ENCODE measurements at places on chromosomes 16 and 17.

DNA sequence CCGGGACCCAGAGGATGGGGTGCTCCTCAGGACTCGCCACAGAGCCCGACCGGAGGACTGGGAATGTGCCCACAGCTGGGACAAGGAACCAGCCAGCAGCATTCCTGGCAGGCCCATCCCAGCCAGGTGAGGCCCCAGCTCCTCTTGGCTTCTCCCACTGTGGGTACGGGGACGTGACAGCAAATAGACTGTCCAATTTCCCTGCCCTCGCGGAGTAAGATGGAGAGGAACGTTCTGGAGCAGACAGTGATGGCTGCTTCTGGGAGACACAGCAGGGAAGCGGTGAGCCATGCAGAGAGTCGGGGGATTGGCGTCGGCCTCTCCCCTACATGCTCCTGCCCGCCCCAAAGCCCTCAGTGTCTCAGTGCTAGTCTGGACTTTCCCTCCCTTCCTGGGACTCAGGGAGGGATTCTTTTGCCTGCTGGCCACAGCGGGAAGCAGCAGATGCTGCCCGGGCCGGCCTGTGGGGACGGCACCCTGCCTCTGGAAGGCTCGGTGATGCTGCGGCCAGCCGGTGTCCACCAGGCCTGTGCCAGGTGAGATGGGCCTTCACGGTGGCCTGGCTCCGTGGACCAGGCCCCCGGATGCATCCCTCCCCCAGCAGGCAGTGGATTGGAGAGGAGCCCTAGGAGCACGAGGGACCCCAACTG lies 89.1 kb downstream of the SEC14L1 start:
- no peak for DNase-seq

DNA sequence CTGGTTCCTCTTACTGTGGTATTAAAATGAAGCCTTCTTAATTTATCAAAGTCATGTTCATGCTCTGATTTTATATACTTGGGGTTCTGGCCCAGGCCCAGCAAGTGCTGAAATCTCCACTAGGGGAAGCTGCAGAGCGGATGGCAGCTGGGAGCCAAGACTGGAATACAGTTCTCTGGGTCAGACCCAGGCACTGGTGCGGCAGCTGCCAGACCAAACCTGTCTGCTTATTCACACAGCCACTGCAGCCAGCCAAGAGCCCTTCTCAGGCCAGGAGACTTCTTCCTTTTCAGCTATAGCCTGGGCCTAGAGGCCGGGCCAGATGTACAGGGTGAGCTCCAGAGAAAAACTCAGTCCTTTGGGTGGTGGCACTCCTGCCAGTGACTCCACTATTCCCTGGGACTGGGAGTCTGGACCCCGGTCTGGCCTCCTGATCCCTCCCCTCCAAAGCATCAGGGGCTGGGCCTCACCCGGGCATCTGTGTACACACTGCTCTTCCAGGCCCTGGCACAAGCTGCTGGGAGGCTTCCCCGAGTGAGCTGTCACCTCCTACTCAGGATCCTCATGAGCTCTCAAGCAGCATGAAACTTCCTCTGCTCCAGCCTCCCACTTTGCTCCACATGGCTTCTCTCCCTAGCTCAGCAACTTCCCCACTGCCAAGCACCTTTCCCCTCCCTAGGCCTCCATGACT lies 24.4 kb downstream of the ATP6V0D1 start:
- DNase-seq = no peak

GRCh38 chr17:7897090-7897489 lies 8.5 kb downstream of the CHD3 start:
- no peak for DNase-seq

- DNase-seq = no peak
Measured at GRCh38 chr16:86320237-86320595, 190.1 kb upstream of the FOXF1 start.

- no peak for DNase-seq
Measured at GRCh38 chr17:79838522-79839274, 542 bp downstream of the CBX4 start.

GRCh38 chr17:34133350-34133749 lies 121.7 kb upstream of the CCL2 start:
- DNase-seq = no peak

DNA sequence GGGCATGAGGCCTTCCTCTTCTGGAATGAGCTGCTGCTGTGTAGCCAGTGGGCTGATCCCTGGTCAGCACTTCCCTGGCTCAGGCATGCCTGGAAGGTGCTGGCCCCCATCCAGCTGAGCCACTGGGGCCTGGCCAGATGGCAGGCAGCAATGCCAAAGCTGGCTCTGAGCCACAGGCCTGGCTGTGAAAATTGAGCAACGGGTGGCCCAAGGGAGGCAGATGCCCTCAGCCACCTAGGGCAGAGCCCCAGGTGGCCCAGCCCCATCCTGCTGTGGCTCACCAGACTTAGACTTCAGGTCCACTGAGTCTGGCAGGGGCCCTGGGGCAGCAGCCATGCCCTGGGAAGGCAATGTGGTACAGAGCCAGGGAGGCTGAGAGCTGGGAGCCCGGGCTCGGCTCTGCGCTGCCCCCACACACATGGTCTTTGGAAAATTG lies 8.5 kb upstream of the CRHR1 start:
- DNase-seq = no peak

DNA sequence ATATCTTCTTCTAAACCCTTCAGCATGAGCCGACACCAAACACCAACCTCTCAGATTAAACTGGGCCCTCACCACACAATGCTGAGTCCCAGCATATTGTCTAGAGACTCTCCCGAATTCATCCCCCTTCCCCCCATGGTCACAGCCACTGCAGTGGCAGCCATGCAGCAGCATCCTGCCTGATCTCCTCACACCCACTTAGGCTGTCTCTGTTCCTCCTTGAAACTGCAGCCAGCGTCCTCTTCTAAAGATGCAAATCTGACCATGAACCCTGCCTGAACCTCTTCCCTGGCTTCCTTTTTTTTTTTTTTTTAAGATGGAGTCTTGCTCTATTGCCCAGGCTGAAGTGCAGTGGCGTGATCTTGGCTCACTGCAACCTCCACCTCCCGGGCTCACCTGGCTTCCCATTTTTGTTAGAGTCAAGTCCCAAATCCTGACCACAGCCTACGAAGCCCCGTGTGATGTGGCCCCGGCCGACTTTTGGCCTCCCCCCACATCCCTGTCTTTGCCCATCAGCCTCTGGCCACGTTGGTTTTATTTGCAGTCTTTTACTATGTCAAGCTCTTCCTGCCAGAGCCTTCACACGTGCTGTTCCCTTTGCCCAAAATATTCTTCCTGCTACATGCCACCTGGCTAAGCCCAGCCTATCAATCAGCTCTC lies 2.8 kb downstream of the FA2H start:
- DNase-seq = no peak

GRCh38 chr16:58035356-58036170 lies 10.0 kb downstream of the MMP15 start:
- DNase-seq = no peak

DNA sequence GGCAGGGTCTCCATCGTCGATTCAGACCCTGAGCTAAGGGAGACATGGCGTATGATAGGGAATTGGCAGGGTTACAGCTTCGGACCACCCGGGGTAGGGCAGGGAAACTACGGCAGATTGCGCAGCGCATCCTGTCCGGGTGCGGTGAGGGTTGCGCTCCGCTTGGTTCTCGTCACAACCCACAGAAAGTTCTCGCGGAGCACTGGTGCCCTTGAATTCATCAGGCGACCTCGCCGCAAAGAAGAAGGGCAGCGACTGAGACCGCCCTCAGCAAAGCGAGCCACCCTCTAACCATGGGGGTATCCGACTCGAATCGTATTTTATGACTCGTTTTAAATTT lies 1.2 kb downstream of the HS3ST3B1 start:
- DNase-seq = no peak

GRCh38 chr17:20944014-20944865 lies 98.6 kb downstream of the USP22 start:
- DNase-seq = peak; percentile 36

Measured in HCT116 (cell line).